ENCODE measurements at places on chromosomes 12 and 14.

GRCh38 chr12:65510584-65511050 lies 232.1 kb downstream of the MSRB3 start:
- DNase-seq: no peak

DNA sequence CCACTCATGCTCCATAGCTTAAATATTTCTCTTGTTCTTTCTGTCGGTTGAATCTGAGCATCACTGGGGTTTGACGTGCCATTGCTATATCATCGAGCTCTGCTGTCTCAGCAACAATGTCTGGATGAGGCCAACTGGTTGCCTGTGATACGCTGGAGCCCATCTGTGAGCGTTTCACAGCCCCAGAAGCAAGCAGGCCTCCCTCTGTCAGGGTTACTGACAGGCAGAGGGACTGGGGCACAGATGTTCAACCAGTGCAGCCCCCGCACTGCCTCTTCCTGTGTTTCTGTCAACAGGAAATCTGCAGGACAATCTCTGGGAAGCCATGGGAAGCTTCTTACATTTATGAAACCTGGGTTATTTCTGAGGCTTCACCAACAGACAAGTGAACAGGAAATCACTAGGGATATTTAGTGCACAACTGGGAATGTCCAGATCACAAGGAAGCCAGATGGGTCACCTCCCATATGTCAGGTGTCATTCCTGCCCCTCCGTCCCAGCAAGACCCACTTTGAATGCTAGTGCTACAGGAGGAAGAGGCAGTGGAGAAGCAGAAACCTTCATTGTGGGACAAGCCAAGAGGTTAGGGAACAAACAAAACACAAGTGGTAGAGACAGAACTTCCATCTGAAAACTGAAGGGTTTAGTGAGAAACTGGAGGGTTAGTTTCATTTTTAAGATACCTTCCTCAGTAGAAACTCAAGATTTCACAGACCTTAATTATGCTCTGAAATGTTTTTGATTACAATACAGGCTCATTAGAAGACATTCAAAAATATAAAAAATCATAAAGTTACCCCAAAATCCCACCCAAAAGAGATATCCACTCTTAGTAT lies 24.1 kb downstream of the DMAC2L start:
- DNase-seq: no peak

DNA sequence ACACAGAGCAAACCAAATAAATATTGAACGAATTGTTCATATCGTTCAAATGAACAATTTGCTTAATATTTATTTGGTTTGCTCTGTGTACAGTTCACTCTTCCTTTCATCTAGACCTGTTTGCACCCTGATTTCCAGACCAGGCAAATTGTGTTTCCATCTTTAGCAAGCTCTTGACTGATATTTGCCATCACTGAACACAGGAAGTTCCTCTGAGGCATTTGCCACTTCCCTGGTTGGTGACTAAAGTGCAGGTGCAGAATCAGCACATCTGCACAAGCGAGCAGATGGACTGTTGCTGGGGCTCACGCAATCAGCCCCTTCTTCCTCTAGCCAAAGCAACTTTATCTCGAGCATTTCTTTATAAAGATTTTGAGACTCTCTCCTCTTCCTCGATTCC lies 112.9 kb downstream of the DAAM1 start:
- no peak for DNase-seq

DNA sequence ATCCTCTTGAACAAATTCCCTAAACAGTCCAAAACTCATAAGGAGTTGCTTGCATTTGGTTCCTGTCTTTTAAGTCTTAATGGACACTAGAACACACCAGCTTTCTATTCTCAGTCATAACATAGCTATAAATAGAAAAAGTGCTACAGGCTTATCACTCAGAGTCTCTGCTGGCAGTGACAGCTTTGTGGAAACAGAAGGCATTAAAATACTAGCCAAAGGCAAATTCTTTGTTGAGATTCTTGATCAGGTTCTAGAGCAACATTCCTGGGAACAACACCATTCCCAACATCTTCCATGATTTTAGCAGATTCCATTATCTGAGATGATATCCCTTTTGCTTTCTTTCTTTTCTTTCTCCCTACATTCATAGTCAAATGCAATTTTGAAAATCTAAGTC lies 207.7 kb upstream of the PLEKHG7 start:
- no peak for DNase-seq

- no peak for DNase-seq
These were observed 450.5 kb upstream of the FAR2 start for GRCh38 chr12:28698553-28698952.

GRCh38 chr12:71214511-71215285 lies 56.9 kb upstream of the TSPAN8 start:
- no peak for DNase-seq

GRCh38 chr12:95633049-95633731 lies 81.9 kb upstream of the USP44 start:
- no peak for DNase-seq

DNA sequence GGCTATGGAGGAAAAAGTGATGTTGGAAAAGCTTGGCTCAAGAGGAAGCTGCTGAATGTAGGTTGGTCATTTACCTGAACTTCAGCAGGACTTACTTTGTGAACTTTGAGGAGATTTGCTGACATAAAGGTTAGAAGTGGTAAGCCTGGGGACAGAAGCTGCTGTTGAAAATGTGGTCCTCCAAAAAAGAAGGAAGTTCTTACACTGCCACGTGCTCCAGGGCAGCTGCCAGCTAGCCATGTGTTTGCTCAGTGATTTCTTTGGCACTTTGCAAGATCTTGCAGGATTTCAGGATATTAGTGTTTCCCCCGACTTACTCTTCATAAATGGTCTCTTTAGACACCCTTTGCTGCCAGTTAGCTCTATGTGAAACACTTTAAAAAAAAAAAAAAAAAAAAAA lies 14.8 kb upstream of the DYRK2 start:
- no peak for DNase-seq

DNA sequence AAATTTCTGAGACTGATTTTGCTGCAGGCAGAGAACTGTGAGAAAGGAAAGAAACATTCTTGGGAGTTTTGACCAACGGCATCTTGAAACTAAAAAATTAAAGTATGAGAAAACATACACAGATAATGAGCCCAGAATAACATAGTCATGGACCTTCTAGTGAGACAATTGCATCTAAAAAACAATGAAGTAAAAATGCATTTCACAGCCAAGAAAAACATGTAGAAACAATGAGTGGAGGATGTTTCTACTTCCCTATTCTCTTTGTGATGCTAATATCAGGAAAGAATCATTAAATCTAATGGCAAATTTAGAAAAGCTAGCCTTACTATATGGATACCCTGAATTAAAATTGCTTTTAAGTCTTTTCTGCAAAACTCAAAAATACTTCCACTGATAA lies 12.2 kb upstream of the PLEKHG7 start:
- DNase-seq: no peak

GRCh38 chr12:11877102-11877826 lies 193.5 kb upstream of the BCL2L14 start:
- no peak for DNase-seq

DNA sequence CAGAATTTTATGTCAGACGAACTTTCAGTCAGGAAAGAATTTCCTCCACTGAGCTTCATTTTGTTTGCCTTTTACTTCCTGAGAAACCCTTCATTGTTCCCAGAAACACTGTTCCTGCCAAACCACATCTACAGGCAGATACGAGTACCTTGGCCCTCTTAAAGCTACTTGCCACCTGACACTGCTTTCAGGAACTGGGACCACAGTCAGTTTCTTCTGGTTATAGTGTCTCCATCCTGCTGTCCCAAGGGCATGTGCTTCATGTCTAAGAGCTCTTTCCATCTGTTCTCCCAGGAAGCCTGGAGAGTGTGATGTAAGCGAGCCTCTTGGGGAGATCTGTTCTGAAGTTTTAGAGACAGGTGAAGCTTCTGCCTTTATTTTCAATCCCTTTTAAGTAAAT lies 161.7 kb upstream of the PLEKHA5 start:
- no peak for DNase-seq

DNA sequence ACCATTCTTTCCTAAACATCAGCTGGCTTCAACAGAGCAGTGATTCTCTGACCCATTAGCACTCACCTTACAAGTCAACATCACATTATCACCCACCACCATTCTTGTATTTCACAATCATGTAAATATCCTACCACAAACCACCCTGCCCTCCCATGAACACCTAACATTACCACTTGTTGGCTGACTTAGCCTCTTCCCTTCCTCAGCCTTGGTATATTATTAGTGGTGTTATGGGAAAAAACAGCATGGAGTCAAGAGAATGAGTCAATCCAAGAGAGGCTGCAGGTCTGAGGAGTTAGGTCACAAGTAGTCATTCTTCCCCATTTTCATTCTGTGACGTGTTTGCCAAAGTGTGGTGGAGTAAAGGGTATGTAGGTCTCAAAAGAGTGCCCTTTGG lies 22.3 kb upstream of the MGP start:
- DNase-seq: no peak

DNA sequence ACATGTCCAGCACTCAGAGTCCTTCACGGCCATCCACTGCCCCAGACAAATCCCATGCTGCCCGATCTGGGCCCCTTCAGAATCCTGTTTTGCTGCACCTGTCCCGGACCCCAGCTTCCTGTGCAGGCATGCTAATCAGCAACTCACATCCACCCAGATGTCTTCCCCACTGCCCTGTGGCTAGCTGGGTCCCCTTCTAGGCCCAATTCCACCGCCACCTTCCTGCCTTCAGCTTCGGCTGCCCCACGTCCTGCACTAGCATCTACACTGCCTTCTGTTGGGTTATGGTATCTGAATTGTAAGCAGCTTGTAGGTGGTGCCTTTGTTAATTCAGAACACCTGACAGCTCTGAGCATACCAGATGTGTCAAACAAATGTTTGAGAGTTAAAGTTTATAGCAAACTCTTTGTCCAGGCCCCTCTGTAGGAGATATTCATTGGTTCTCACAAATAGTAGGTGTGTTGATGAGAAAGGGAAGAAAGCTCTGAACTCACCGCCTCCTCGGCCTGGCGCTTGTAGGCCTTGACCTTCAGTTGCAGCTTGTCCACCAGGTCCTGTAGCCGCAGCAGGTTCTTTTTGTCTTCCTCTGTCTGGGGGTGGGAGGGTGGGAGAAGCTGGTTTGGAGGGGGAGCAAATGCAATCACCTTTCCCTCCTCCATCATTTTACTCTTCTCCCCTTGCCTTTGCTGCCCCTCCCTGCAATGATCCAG lies 6.0 kb downstream of the CMTM5 start:
- DNase-seq: no peak

- DNase-seq: no peak
These were observed 13.8 kb upstream of the IFI27L2 start for GRCh38 chr14:94143239-94143638.

GRCh38 chr12:121755591-121755990 lies 37.9 kb downstream of the RHOF start:
- DNase-seq: no peak

Data from NCI-H2081 treated with DMSO at 0.1 percent for 48 hours (cell line).